ENCODE measurements at places on chromosomes 7 and 10. TPM values are rescaled to one million over a fixed set of nuclear protein-coding genes. Genes with fewer than 3 reads are reported as not detected.

Gene GJD4
- polyA plus RNA-seq, result not detected

Gene HKDC1
- polyA plus RNA-seq, result 6.2 TPM

Gene ACBD7
- polyA plus RNA-seq, result not detected

Gene C10orf67
- polyA plus RNA-seq, result not detected

Gene HTR5A
- polyA plus RNA-seq, result not detected

Gene PON3
- polyA plus RNA-seq, result not detected

Gene GNAT3
- not detected for polyA plus RNA-seq

Gene MALRD1
- not detected for polyA plus RNA-seq
